GM12864 (cell line): ENCODE measurements at places on chromosomes 1 and 21.

DNA sequence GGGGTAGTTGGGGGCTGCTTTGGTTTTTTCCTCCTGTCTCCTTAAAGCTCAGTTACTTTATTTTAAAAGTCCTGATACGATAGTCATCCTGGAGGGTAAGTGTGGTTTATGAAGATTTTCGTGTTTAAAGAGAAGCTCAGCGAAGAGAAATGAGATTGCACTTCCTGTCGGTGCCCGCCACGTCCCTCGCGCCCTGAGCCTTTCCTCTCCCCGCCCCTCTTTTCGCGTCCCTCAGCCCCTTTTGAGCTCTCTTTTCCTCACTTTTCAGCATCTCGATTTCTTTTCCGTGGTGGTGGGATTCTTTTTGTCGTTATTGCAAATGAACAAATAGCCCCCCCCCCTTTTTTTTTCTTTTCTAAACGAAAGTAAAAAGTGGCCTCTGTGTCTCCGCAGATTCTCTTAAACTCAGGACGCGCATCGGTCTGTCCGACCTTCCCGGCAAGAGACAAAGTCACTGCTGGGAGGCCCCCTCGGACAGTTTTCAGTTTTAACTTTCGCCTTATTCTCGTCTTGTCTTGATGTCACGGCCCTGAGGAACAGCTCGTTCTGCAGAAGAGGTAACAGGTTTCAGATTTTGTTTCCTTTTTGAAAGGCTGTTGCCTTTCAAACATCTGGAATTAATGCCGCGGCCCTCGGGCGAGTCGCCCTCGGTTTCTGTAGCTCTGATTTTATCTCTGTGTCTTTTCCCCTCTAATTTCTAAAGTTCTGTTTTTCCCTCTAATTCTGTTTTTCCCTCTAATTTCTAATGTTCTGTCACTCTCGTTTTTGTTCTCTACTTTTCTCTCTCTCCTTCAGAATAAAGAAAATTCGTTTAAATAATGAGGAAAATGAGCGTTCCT, 1.0 kb upstream of the DMRTA2 start:
- DNase-seq: peak; percentile 16

DNA sequence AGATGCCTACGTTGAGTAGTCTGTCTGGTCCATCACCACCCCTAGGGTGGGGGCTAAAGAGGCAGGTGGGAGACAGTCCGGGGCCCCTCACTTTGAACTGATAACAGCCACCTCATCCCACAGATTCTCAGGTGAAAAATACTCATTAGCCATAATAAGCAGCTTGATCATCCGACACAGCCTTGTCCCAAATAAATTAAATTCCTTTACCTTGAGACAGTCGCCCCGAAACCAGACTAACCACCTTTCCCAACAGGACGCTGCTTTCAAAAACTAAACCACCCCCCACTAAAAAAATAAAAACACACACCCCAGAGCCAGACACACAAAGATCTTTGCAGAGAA, 103.3 kb downstream of the CASZ1 start:
- no peak for DNase-seq

- no peak for DNase-seq
These were observed 150.6 kb upstream of the KCTD3 start for GRCh38 chr1:215416497-215416896.

DNA sequence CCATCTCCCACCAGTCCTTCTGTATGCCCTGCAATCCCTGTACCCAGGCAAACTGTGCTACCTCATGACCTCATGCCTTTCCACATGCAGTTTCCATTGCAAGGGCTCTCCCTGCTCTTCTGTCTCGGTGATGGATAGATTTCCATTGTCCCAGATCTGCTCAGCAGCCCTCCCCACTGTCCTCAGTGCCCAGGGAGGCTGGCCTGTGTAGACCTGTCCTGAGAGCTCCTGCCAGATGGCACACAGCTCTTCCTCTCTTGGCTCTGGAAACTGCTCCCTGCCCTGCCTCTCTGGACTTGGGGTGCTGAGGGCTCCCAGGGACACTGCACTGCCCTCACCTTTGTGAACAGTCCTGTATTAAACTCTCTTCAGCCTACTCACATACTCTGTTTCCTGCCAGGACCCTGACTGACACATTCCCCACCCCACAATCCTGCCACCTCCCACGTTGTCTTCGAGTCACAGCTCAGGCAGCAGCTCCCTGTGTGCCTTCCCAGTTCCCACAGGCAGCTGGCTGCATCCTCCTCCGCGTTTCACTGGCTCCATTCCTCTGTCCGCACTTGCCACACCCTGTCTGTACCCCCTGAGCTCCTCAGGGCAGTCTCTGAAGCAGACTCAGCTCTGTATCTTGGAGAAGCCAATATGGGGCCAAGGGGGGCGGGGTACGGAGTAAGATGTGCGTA, 57.0 kb downstream of the SPATA46 start:
- DNase-seq: no peak

GRCh38 chr1:182149411-182149965, 88.0 kb upstream of the ZNF648 start:
- no peak for DNase-seq
